NCI-H1417 treated with DMSO at 0.1 percent for 48 hours (cell line): ENCODE measurements at places on chromosomes 4 and X.

- DNase-seq: no peak
Observed at GRCh38 chrX:20313899-20314298, 47.2 kb upstream of the RPS6KA3 start.

DNA sequence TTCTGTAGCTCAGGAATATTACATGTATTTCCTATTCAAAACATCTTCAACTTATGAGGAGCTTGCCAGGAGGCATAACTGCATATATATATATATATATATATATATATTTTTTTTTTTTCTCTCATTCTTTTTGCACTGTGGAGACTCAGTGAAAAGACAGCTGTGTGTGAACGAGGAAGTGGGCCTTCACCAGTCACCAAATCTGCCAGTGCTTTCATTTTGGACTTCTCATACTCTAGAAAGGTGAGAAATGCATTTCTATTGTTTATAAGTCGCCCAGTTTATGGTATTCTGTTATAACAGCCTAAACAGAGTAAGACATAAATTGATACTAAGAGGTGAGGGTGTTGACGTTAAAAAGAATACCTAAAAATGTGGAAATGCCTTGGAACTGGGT is 710.6 kb downstream of the TRAM1L1 start:
- no peak for DNase-seq

DNA sequence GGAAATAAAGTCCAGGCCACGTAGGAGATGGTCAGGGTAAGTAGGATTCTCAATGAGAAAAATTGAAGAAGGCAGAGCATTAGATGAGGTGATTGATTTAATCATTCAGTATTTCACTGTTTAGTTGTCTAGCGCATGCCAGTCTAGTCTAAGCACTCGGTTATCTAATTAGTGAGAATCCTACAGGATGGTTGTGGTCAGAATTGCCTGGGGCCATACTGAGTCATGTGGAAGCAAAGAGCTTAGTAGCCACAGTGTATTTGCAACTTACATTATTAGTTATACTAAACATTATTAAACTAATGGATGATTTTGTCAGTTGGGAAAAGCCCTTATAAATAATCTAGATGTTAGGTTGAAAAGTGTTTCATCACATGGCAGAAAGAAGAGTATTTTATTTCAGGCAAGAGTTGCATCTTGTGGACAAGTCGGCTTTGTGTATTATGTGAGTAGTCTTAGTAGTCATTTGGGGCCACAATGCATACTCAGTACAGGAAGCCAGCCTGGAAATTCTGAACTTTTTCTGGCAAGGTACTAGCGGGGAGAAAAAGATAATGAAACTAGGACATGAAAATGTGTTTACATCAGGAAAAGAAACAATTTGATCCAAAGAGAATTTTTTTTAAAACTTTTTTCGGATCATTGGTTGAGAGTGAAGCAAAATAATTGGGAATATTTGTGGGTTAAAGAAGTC is 31.9 kb downstream of the CPEB2 start:
- no peak for DNase-seq

DNA sequence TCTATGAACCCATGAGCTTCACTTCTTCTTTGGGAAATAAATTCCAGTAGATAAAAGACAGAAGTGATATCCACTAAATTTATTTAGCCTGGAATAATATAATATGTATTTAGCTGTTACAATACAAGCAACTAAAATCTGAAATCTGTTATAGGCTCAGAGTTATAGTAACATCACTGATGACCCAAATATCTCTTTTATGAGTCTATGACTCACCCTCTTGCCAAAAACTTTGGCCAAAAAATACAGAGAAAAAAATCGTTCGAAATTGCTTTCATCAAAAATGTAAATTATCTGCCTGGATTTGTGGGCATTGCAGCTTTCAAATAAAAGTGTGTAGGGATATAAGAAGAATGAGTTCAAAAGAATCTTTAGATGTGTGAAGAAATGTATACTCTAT is 89.4 kb upstream of the DKK2 start:
- no peak for DNase-seq

DNA sequence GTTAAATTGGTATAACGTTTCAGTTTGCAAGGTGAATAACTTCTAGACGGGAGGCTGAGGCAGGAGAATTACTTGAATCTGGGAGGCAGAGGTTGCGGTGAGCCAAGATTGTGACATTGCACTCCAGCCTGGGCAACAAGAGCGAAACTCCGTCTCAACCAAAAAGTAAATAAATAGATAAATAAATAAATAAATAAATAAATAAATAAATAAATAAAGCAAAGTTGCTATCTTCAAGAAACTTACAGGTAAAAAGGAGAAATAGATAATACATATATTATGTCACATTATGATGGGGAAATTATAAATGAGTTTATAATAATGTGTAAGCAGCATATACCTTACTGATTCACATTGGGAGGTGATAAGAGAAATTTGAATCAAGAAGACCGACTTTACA is 1966.0 kb downstream of the PCDH7 start:
- DNase-seq: no peak

- no peak for DNase-seq
Observed at GRCh38 chrX:9183481-9183880, 149.6 kb upstream of the FAM9B start.

DNA sequence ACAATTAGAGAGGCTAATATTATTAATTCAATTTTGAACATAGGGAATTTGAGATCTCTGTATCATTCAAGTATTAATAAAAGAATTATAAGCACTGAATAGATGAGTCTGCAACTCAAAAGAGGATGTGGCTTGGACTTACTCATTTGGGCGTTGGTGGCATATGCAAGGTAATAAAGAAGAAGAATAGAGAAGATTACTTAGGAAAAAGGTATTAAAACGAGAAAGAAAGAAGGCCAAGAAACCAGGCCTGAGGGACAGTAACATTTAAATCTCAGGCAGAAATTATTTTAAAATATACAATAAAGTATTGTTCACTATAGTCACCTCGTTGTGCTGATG is 383.0 kb upstream of the INTU start:
- DNase-seq: no peak
